ENCODE measurements at places on chromosomes 6 and 20. TPM values are rescaled to one million over a fixed set of nuclear protein-coding genes. Genes with fewer than 3 reads are reported as not detected.

- no peak for DNase-seq
Measured at GRCh38 chr6:36276581-36277536, 7.0 kb downstream of the PNPLA1 start.

Gene SLC17A2
- total RNA-seq: not detected

GRCh38 chr6:98579079-98579478 is 255.3 kb upstream of the POU3F2 start:
- DNase-seq: no peak

DNA sequence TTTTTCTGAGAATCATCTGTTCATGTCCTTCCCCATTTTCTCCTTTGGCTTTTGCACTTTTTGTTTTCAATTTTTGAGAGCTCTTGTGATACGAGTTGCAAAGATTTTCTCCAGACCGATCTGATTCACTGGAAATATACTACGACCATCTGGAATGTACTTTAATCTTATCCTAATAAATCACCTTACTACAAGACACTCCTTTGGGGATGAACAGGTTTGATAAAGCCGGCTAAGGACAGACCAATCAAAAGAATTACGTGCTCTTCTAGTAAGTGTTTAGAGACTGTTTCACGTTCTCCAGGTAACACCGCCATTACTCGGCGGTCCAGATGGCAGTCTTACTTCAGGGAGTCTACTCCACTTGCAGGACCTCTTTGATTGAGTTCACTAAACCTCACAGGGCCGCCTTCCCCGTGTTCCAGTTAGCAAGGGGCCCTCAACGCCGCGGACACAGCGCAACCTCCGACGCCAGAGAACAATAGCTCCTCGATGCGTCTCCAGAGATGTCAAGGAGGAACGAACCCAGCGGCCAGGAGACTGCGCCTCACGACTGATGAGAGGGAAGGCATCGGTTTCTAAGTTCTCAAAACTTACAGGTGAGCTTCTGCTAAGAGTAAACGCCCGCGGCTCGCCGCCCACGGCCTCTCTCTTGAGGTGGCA is 920 bp upstream of the WTAP start:
- DNase-seq: no peak

DNA sequence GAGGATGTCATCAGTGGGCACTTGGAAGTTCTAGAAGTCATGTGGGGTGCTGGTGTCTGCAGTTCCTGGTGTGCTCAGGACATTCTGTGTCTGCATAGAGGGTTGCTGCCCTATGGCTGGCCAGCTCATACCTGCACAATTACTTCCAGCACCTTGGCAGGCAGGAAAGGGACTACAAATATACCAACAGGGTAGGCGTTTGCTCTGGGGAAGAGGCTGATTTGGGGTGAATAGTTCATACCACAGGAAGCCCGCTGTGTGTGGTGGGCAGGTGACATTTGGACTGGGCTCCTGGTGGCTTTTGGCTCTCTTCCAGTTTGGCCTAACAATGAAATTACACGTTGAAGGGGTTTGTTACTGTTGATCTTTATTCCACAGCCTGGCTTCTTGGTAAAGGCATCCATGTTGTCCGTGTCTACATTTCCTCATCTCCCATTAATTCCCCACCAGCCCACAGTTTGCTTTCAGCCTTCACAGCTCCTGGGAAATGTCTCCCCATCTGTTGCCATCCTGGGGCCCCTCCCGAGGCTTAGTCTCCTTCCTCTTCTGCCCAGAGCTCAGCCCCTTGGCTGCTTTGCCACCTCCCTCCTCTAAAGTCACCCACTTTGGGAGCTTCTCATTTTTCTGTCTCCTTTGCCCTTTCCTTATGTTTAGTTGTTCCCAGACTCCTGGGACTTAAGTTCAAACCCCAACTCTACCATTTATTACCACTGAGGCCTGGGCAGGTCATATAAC is 88.1 kb downstream of the RSPH3 start:
- DNase-seq: no peak

- DNase-seq: peak; percentile 86
Measured at GRCh38 chr6:118800394-118801071, 93.4 kb upstream of the ASF1A start.

DNA sequence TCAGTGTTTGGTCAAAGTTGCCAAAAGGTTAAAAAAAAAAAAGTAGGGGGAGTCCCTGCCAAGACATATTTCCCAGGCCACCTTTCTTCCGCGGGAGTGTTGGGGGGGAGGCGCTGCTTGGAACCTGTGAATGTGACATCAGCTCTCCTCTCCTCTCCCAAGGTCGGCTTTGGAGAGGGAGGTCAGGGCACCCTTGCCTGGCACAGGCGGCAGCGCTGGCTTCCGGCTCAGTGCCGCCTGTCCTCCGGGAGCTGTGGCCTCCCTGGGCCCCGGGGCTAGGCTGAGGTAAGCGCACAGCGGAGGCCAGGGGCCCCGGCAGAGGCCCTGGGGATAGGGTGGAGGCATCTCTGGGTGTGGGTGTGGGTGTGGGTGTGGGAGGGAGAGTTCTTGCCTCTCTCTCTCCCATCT is 1.9 kb upstream of the EDN1 start:
- no peak for DNase-seq

DNA sequence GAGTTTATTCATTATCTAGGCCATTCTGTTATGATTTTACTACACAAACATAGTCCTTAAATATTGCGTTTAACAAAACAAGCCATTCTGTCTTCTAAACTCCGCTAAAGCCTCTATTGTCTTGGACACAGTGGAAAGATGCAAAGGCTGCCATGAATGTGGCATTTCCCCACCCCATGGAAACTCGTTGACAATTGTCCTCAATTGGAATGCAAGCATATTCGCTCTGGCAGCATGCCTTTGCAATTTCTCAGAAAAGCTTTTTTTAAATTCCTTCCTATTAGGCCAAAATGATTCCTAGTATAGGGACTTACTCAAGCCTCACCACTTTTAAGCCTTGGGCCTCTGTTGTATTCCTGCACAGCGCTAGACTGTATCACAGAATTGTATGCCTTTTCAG is 22.8 kb downstream of the OR2A4 start:
- no peak for DNase-seq

Gene KCNQ2
- not detected for total RNA-seq

- DNase-seq: no peak
Measured at GRCh38 chr20:22511943-22512910, 72.1 kb downstream of the FOXA2 start.

DNA sequence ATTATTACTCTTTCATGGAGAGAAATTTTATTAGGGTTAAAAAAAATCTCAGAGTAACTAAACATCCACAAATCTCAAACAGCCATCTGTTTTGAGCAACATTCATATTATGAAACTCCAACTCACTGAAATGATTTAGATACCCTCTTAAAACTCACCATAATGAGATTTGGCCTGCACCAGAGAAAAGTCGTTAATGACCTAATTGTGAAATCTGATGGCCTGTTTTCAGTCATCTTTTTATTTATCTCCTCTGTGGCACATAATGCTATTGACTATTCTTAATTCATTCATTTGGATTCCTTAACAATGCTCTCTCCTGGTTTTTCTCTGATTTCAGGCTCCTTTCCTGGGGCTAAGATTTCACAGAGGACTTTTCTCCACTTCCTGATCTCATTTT is 192.7 kb downstream of the RNF144B start:
- no peak for DNase-seq

GRCh38 chr20:62951896-62952372 is 575 bp upstream of the SLC17A9 start:
- no peak for DNase-seq

- peak; percentile 76 for DNase-seq
Measured at GRCh38 chr20:60054716-60055634, 96.8 kb downstream of the CDH26 start.

GRCh38 chr20:57650266-57650665 is 30.0 kb upstream of the ZBP1 start:
- peak; percentile 71 for DNase-seq

Gene ISM1
- total RNA-seq: 25.8 TPM

Gene FBXO5
- 4.6 TPM for total RNA-seq

- DNase-seq: no peak
Measured at GRCh38 chr6:5994999-5995657, 11.6 kb downstream of the NRN1 start.

DNA sequence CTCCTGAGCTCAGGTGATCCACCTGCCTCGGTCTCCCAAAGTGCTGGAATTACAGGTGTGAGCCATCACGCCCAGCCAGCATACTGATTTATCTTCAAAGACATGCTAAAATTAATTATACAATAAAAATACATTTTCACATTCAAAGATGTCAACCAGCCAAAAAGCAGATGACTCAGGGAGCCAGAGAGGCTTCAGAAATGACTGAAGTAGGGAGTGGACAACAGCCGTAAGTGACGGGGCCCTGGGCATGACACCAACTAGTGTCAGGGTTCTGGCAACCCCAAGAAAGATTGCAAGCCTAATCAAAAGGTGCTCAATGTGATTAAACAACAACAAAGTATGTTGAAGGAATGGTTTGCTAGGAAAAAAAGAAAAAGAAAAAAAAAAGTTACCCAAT is 28.4 kb downstream of the GPLD1 start:
- no peak for DNase-seq

DNA sequence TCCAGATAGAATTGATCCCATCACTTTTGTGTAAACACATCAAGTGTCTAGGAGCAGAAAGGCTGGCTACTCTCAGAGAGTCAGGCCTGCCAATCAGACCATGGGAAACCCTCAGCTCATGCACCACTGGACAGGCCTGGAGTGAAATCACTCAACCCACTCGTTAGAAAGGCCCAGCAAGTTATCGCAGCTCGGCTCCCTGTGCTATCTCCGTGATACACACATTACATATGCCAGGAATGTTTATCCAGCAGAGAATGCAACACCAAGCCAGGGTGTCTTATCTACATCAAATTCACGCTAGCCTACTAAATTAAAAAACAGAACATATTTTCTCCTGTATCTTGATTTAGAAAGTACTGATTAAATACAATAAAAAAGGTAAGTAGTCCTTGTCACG is 232.4 kb upstream of the FOXQ1 start:
- no peak for DNase-seq

- DNase-seq: no peak
Measured at GRCh38 chr20:6786548-6786947, 19.1 kb downstream of the BMP2 start.

DNA sequence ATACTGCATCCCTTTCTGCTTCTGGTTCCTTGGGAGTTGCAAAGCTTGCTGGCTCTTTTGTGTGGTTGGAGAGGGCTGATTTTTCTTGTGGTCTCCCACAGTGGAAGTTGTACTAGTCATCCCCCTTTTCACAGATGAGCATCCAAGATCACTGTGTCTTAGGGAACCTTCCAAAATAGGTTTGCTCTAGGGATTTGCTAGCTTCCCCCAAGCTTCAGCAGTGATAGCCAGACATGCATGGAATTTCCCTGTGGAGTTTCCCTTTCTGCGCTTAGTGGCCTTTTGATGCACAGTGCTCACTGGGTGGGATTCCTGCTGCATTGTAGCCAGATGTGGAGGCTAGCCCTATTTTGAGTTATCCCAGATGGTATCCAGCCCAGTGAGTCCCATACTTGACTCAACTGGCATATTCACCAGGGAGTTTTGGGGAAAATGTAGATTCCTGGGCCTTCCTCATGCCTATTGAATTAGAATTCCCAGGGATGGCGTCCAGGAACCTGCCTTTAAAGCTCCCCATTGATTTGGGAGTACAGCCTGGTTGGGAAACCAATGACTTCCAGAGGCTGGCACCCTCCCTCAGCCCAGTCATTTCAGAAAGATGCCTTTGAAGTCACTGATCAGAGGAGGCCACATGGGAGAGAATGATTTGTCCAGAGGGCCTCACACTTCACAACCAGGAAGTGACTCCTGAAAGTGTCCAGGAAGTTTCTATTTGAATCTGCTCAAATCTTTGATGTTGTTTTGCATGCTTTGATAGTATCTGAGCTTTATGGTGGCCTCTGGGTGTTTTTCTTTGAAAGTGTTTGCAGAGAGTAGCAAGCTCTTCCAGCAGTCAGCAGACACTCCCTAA is 25.9 kb downstream of the PPARD start:
- no peak for DNase-seq

Gene SMPDL3A
- 6.1 TPM for total RNA-seq

GRCh38 chr6:160042014-160042773 is 73.3 kb downstream of the IGF2R start:
- DNase-seq: peak; percentile 52

DNA sequence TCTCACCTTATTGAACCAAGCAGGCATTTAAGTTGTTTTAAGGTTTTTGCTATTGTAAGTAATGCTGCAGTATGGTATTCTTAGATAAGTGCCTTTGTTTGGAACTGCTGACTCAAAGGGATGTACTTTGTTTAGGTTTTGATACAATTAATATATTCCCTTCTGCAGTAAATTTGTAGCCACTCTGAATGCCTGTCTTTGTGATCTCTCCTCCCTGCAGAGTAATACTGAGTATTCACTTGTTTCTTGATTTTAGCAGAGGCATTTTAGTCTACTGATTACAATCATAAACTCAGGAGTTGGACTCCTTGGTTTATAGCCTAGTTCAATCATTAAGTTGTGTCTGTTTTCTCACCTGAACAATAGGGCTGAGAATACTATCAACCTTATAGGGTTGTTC is 13.4 kb downstream of the CDS2 start:
- DNase-seq: no peak

GRCh38 chr6:28489366-28490204 is 26.0 kb downstream of the GPX6 start:
- DNase-seq: no peak

DNA sequence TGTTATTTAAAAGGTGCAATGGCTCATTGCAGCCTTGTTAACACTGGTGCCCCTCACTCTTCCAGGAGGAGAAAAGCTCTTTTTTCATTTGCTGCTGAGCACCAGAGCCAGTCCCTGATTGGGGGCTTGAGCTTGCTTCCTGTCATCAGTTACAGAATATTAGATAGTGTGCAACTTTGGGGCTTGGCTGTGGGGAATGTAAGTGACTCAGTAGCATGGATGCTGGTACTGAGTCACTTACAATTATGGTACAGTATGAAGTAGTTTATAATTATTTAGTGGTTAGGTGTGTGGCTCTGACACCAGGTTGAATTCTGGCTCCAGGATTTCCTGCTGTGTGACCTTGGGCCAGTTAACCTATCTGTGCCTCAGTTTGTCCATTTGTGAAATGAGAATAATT is 37.6 kb downstream of the ANKS1A start:
- DNase-seq: no peak

DNA sequence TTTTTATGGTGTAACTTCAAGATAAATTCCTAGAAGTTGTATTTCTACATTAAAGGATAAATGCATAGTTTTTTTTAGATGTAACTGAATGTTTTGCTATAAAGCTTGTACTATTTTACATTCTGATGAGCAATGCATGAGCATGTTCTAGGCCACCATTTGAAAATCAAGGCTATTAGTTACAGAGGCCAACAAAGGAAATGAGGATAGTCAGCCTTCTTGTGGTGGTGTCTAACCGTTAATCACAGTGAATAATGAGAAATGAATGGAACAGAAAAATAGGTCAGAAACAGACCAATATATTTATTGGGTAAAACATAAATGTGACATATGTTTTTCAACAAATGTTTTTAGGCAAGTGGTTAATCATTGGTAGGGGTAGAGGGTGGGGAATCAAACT is 37.6 kb upstream of the L3MBTL3 start:
- no peak for DNase-seq

GRCh38 chr6:149454346-149454848 is 30.4 kb downstream of the ZC3H12D start:
- DNase-seq: peak; percentile 99

Gene ZNF311
- 1.7 TPM for total RNA-seq

- no peak for DNase-seq
Measured at GRCh38 chr6:73032586-73032985, 192.7 kb downstream of the KHDC1L start.

Gene TMEM217
- total RNA-seq: 2.0 TPM
